ENCODE measurements at places on chromosomes 13 and 19. TPM values are rescaled to one million over a fixed set of nuclear protein-coding genes. Genes with fewer than 3 reads are reported as not detected.

- DNase-seq = no peak
Measured at GRCh38 chr19:11693505-11694499, 44.9 kb downstream of the ZNF823 start.

DNA sequence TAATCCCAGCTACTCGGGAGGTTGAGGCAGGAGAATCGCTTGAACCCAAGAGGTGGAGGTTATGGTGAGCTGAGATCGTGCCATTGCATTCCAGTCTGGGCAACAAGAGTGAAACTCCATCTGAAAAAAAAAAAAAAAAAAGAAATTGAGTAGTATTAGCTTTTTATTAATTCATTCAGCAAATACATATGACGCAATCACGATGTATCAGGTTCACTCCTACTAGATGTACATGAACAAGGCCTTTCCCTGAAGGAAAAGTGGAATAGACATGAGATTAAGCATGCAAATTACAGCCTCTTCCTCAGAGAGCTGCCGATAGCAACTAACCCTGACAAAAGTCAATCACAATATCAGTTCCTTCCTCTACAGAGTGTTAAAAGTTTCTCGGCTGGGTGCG lies 9.2 kb upstream of the TPT1 start:
- no peak for DNase-seq

DNA sequence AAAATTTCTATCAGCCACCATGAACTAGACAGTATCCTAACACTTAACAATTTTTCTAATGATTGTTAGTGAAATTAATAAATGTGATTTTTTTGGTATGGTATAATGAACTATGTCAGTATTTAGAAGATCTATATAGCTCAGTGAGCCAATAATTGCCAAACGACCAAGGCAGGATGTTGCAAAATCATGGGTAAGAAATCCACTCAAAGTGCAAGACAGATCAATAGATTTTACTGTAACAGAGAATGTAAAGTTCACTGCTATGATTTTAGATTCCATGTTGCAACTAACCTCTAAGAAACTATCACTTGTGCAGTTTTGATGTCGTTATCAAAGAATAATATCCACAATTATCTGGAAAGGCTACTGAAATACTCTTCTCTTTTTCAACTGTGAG lies 44.0 kb upstream of the MYCBP2 start:
- no peak for DNase-seq

MIA gene
- total RNA-seq = not detected

CD37 gene
- 516 TPM for total RNA-seq

MATK gene
- 22.6 TPM for total RNA-seq

METTL21C gene
- not detected for total RNA-seq

GRCh38 chr13:48641404-48641803 lies 12.3 kb upstream of the CYSLTR2 start:
- DNase-seq = no peak

PCDH20 gene
- 1.5 TPM for total RNA-seq
